ENCODE measurements at places on chromosomes 16 and 17. TPM values are rescaled to one million over a fixed set of nuclear protein-coding genes. Genes with fewer than 3 reads are reported as not detected.

Gene COPZ2
- polyA plus RNA-seq: 139 TPM

Gene NPIPA5
- 0.77 TPM for polyA plus RNA-seq

Gene TBX2
- 29.3 TPM for polyA plus RNA-seq

Gene AGRP
- polyA plus RNA-seq: 0.93 TPM

Gene TNFRSF13B
- not detected for polyA plus RNA-seq

Gene MYH13
- not detected for polyA plus RNA-seq

Gene TEN1
- polyA plus RNA-seq: 29.9 TPM

Gene UMOD
- polyA plus RNA-seq: not detected

Gene NKD1
- polyA plus RNA-seq: 23.0 TPM

Gene MYH2
- not detected for polyA plus RNA-seq

Gene LRRC37A
- polyA plus RNA-seq: 1.3 TPM

Gene ARHGDIG
- 1.0 TPM for polyA plus RNA-seq

Gene HOXB6
- 7.7 TPM for polyA plus RNA-seq

Gene OTOP2
- polyA plus RNA-seq: 0.19 TPM

Gene ZNF785
- 10.0 TPM for polyA plus RNA-seq

Gene FOXO3B
- 6.5 TPM for polyA plus RNA-seq

Gene TMEM88
- polyA plus RNA-seq: 328 TPM

All from hepatocyte (in vitro differentiated cells).